ENCODE measurements at places on chromosomes 4 and X.

DNA sequence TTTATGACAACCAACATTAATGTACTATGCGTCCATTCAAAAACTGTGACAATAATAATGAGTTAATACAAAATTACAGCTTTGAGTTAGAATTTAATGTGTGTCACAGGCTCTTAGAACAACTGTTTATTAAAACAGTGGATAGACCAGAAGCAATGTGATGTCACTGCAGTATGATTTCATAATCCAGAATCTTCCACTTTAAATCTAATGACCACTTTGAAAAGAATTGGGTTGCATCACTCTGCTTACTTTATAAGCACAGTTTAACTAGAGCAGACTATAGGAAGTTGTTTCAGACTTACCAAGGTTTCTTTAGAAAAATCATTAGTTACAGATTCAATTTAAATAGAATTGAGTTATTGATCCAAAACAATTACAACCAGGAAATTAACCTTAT, 758.5 kb downstream of the KCTD8 start:
- no peak for DNase-seq

DNA sequence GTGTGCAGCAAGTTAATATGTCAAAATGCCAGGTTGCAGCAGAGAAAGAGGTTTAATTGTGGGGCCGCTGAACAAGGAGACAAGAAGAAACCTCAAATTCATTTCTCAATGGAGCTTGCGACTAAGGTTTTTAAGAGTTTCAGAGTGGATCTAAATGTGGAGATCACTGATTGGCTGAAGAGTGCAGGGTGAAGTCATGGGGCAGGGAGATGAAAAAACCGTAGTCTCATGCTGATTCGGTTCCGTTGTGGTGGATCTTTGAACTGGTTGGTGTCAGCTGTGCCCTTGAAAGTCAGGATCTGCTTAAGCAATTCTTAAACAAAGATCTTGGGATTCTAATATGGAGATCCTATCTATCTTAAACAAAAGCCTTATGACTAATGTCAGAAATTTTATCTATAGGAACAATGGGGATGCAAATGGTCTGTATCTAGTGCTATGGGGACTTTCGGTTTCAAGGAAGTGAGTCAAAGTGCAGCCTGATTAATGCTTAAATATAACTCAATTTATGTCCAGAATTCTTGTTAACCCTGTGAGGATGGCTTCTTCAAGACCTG, 173.9 kb upstream of the CENPE start:
- no peak for DNase-seq

GRCh38 chr4:103197765-103198110, 405 bp downstream of the CENPE start:
- DNase-seq, result no peak

- no peak for DNase-seq
Observed at GRCh38 chr4:25970691-25971432, 56.8 kb downstream of the SMIM20 start.

- DNase-seq, result no peak
Observed at GRCh38 chrX:154727418-154727817, 23.5 kb downstream of the GAB3 start.
